B cell (primary cell): ENCODE measurements at places on chromosomes 7 and 10. TPM values are rescaled to one million over a fixed set of nuclear protein-coding genes. Genes with fewer than 3 reads are reported as not detected.

TMED4 gene
- 84.0 and 84.1 TPM in 2 replicates for total RNA-seq

FOXP2 gene
- total RNA-seq = not detected in 2 replicates

GRCh38 chr7:23315366-23315765 is 16.2 kb downstream of the MALSU1 start:
- no peaks in the 10 kb centered on the region for H3K4me1 ChIP-seq
- peaks cover 11% of the 10 kb centered on the region for H3K36me3 ChIP-seq
- no peak overlapping the region for H3K27ac ChIP-seq
- H3K4me3 ChIP-seq = no peak overlapping the region

- H3K27ac ChIP-seq = no peak overlapping the region
- no peak for DNase-seq
- H3K4me3 ChIP-seq = no peak overlapping the region
- no peaks in the 10 kb centered on the region for H3K27me3 ChIP-seq
These were observed 30.1 kb downstream of the TMEM178B start for GRCh38 chr7:141103847-141104429.

DNA sequence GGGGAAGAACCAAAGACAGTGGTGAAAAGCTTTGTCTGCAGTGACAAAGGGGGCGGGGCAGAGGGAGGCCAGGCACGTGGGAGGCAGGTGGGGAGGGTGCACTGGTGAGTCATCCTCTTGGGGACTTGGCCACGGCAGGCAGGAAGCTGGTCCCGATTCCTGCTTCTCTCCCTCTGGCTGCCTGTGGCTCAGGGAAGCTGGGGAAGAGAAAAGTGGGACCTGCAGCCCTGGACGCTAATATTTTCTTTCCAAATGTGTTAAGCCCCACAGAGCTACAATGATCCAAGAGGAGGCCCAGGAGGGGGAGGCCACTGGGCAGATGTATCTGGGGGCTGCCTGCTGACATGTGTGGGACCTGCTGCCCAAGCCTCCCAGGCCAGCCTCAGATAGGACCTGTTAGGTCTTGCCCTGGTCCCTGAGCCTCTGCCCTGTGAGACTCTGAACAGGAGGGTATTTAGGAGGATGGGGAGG is 231.8 kb downstream of the KCNMA1 start:
- H3K27me3 ChIP-seq = no peaks in the 10 kb centered on the region
- no peaks in the 10 kb centered on the region for H3K36me3 ChIP-seq
- no peak overlapping the region for H3K4me3 ChIP-seq

DNA sequence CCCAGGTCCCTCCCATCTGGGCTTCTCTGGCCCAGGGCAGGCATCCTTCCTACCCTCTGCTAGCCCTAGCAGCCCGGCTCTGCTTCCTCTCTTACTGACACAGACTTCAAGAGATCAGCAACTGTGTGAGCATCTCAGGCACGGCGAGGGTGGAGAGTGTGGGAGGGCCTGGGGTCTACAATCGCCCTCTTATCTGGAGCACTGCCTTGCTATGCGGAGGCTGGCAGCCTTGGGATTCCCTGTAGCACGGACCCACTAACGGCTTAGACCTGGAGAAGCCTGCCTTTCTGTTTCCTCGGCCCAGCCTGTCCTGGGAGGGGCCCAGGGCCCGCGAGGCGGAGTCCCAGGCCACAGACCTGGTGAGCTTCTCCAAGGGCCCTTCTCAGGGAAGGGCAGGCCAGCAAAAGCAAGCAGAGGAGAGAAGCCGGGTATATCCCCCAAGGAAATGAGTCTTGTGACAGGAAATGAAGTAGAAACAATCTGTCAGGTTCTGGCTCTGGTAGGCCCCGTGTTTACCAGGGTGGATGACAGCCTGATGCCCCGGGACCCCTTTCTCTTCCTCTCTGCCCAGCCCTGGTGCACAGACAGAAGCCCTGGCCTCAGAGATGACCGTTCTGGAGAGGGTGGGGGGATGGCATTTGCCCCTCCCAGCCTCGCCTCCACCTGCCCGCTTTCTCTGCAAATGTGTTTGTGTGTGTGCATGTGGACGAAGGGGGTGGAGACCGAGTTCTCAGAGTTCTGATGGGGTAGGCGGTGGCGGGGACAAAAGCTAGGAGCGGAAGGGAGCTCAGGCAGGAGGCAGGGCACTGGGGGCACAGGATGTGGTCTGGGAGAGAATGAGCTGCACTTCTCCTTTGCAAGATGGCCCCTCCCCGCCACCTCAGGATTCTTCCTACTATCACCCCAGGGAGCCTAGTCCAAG is 2.5 kb downstream of the LRCH4 start:
- peak overlapping the region; percentile 85 for H3K4me3 ChIP-seq
- H3K27me3 ChIP-seq = no peaks in the 10 kb centered on the region
- DNase-seq = peak; percentile 84
- peaks cover 38% of the 10 kb centered on the region for H3K4me1 ChIP-seq
- peaks cover 45% of the 10 kb centered on the region for H3K36me3 ChIP-seq

DNA sequence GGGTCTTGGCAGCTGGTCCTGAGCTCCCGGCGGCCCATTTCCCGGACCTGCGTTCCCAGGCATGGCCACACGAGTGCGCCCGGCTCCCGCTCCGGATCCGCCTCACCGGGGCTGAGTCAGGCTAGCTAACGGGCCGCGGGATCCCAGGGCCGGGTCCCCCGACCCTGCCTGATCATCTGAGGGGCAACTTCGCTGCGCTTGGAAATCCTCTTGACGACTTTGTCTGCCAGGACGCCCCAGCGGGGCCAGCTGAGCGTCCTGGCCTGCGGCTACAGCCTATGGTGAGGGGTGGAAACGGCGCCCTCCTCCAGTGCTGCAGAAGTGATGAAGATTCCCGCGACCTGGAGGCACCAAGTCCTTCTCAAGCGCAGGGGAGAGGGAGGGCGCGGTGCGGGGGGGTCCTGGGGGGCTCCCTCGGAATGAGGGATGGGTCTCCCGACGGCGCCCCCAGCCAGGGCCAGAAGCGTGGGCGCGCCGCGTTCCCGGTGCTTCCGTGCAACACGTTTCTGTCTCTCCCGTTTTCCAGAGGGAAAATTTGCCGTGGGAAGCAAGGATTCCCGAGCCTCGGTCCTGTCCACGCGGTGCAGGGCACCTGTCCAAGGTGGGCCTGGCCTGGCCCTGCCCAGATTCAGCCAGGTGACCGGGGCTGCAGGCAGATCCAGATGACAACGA is 212.4 kb downstream of the CCSER2 start:
- DNase-seq = peak; percentile 59
- no peaks in the 10 kb centered on the region for H3K36me3 ChIP-seq
- peaks cover 7% of the 10 kb centered on the region for H3K4me1 ChIP-seq
- peak overlapping the region; percentile 25 for H3K4me3 ChIP-seq

- H3K4me3 ChIP-seq = no peak overlapping the region
- H3K27me3 ChIP-seq = no peaks in the 10 kb centered on the region
- no peaks in the 10 kb centered on the region for H3K36me3 ChIP-seq
These were observed 135.7 kb downstream of the AVL9 start for GRCh38 chr7:32631021-32631420.

RNF32 gene
- 2.3 and 3.4 TPM in 2 replicates for total RNA-seq

GRCh38 chr10:31999070-31999660 is 57.1 kb downstream of the KIF5B start:
- no peaks in the 10 kb centered on the region for H3K4me1 ChIP-seq
- no peaks in the 10 kb centered on the region for H3K36me3 ChIP-seq
- no peak overlapping the region for H3K27ac ChIP-seq
- no peak for DNase-seq
